GM13977 (cell line): ENCODE measurements at places on chromosomes 5 and 9.

DNA sequence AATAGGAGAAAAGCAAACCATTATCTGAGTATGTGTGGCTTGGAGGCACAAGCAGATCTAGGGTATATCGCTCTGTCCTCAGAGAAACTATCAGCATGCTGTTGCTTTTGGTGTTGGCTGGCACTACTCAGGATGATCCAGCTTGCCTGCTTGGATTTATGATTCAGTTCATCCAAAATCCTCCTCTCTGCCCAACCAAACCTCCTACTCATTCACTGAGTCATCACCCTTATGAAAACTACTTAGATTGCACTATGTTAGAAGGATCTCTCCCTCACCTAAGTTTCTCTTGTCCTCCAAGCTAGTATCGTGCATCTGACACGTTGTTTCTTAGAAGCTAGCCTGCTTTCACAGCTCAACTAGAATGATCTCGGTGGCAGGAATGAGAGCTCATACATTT is 14.2 kb upstream of the ZBED3 start:
- DNase-seq: no peak

- DNase-seq: no peak
Observed at GRCh38 chr5:6378766-6379103, 388 bp upstream of the MED10 start.

GRCh38 chr5:172059661-172060100 is 53.2 kb upstream of the FBXW11 start:
- no peak for DNase-seq

GRCh38 chr5:110561510-110561909 is 165.0 kb downstream of the TMEM232 start:
- no peak for DNase-seq

GRCh38 chr5:13188371-13188770 is 756.1 kb downstream of the DNAH5 start:
- no peak for DNase-seq

- DNase-seq: no peak
Observed at GRCh38 chr5:82584631-82585030, 306.5 kb upstream of the RPS23 start.

- no peak for DNase-seq
Observed at GRCh38 chr5:74127381-74128320, 501.7 kb downstream of the ARHGEF28 start.

DNA sequence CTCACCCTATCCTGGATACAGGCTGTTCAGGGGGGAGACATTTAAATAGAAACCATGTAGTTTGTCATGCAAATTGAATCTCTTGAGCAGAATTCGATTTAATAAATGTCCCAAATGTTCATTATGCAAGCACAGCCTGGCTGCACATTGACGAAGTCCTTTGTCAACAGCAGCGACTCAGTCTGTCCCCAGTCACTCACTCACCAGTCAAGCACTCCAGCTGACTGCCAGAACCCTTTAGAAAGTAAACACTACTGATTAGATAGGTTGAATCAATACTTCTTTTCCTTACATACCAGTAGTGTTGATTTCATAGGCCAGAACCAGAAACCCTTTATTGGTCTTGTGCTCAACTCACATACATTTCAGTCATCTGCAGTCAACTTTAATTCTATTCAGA is 27.5 kb downstream of the CDH6 start:
- DNase-seq: no peak

- DNase-seq: no peak
Observed at GRCh38 chr5:103441523-103441922, 121.1 kb downstream of the NUDT12 start.

DNA sequence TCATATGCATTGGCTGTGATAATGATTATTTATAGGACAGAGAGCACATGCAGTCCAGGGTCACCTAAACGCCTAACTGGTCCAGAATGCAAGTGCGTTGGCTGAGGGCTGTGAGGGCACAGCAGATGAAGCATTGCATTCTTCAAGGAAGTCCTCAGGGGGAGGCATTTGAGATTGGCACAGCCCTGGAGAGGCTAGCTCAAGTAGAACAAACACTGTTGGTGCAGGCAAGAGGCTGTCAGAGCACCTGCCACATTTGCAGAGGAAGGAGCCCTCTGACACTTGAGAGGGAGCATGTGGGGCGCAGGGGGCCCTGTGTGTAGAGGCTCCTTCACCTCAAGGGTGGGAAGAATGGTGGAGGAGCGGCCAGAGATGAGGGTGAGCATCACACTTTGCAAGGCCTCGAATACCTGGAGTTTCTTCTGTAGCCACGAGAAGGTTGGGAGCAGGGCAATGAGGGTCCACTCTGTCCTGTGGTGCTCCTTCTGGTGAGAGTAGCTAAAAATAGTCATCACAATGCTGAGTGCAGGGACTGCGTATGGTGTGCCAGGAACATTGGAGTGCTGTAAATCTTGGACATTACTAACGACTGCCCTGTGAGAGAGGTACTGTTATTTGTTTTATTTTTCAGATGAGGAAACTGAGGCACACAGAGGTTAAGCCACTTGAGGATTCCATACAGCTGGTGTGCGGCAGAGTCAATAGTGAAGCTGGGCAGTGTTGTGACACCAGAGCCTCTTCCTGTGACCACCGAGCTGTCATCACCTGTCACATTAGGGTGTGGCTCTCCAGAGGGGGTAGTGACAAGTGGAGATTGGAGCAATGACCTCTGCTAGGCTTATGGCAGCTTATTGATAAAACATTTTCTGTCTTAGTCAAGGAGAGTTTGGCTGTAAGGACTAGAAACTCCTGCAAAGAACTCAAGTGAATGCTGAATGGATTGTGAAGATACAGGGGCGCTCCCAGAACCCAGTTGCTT is 100.2 kb downstream of the PIP5K1B start:
- no peak for DNase-seq

DNA sequence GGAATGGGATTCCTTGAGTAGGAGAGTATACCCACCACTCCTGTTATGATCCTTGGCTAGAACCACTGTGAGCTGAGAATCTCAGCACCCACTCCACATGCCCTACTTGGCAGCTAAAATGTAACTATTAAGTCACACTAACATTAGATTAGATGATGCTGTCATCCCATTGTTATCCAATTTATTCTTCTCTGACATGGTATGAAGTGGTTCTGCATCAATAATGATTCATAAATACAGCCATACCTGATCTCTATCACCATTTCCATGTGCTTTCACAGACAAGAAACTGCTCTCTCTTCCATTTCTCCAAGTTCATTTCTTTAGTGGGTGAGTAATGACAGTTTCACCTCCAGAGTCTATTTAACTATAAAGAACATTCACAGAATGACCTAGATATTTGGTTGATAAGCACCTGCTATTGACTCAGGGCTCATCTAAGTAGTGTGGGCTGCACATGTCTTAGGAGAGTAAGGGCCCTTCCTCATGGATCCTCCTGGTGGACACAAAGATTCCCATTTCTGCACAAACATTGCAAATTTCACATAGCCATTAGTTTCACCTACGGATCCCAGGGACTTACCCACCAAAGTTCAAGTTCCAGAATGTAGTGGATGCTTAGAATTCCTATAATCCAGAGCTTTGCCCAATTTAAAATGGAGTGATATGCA is 187.9 kb downstream of the EBF1 start:
- no peak for DNase-seq

- DNase-seq: no peak
Observed at GRCh38 chr9:6382681-6383080, 30.3 kb upstream of the UHRF2 start.

- no peak for DNase-seq
Observed at GRCh38 chr5:116395631-116396203, 178.9 kb downstream of the SEMA6A start.

GRCh38 chr9:76886318-76886717 is 19.6 kb downstream of the PRUNE2 start:
- DNase-seq: no peak

DNA sequence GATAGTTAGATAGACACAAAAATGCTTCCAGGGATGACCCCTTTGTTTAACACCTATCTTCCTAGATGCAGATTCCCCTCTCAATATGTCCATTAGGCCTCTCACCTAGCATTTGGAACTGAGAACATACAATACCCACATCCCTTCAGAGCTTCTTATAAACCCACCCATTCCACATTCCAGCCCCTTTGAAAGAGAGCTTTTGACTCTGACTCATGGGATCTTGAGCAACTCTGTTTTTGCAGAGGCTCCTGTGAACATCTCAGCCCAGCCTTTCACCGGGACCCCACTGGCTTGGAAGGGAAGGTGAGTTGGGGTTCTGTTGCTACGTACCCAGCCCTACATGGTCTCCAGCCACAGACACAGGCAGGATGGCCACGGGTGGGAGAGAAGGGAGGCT is 195.5 kb downstream of the FRMD3 start:
- DNase-seq: no peak

DNA sequence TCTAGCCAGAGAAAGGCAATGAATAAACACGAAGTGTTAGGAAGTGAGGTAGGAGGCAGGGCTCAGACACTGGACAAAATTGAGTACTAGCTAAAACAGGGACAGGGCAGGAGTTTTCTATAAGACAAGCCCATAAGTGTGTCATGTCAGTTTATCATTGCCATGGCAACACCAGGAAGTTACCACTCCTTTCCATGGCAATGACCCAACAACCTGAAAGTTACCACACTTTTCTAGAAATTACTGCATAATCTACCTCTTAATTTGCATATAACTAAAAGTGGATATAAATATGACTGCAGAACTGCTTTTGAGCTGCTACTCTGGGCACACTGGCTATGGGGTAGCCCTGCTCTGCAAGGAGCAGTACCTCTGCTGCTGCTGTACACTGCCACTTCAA is 442.5 kb upstream of the COX7C start:
- no peak for DNase-seq

DNA sequence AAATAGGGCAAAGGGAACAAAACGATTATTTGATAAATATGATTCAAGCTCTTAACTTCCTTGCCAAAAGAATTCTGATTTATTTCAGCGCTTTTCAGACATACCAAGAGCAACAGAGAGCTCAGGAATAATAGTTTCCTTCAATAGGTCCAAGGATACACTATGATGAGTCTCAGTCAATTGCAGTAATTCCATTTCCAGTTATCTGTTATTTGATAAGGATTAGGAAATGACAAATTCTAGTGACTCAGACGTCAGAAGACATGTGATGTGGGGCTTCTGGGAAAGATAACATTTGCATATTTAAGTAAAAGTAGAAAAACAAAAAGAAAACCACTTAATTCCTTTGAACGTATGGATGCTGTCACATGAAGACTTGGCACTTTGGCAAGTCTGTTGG is 1250.8 kb upstream of the CDH18 start:
- DNase-seq: no peak

- DNase-seq: no peak
Observed at GRCh38 chr5:36236801-36237200, 4.9 kb downstream of the NADK2 start.

DNA sequence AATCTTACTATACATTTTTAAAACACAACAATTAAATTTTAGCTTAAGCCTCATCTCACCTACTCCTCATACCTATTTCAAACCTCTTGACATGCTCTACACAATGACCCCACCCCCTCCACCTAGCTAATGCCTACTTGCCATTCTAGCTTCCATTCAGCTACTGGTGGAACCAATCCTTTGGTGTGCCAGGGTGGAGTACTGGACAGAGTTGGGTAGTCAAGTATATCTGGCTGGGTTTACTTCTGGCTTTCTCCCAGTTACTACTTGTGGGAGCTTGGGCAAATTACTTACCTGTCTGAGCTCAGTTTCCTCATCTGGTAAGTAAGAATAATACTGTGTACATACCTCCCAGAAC is 24.3 kb downstream of the PLPP1 start:
- DNase-seq: no peak

- no peak for DNase-seq
Observed at GRCh38 chr5:111552896-111553295, 40.6 kb upstream of the STARD4 start.

DNA sequence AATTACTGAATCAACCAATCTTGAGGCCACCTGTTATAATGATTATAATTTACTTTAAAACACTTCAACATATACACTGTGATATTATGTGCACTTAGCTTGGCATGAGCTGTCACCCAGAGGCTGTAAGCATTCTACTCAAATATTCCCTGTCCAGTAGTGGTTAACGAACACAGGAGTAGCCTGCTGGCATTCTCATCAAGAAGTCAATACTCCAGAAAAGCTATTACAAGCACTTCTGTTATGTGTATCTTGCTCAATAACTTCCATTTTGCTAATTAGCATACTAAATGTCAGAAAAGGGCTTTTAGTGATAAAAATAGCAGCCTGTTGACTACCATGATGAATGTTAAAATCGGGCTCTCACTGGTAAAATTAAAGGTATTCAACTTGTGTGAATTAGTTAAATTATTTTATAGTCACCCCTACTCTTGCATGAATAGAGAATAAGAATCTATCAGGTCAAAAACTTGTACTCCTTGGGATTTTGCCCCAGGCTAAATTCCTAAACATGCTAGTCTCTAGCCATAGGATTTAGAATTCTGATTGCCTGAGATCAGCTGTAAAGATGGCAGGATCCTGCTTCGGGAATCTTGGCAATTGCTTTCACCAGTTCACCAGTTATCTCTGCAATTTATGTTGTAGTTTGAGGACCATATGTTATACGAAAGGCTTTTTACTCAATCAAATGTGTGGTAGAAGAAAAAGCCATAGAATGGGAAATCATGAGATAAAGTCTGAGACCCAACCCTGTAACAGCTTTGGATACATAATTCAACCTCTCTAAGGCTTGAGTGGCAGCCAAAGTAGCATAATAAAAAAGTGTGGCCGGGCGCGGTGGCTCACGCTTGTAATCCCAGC is 43.4 kb upstream of the PAM start:
- no peak for DNase-seq

DNA sequence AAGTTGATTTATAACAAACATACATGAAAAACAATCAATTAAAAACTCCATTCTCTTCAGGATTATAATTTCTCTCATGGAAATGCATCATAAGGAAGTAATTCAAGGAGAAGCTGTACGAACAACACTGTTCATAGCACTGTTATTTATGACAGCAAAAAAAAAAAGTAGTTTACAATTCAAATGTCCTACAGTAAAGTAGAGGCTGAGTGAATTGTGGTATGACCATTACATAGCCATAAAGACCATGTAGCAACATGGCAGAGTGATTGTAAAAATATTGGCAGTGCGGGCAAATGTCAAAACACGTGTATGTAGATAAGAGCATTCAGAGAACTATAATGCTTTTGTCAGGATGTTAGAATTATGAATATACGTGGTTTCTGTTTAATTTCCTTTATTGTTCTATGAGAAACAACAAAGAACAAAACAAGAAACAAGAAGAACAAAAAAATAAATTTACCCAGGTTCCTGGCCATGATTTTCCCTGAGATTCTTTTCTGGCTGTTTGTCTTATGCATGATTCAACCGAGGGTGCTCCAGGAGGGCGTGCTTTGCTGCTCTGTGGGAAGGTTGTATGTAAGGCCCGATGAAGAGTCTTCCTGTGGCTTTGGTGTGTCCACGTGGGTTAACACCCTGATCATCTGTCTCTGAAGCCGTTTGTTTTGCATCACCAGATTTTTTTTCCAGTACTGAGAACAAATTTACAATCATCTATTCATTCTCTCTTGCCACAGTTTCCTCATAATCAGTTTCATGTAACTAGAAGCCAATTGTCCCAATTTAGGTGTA is 28.8 kb downstream of the GCNT4 start:
- no peak for DNase-seq
